Stimulated activated CD8-positive, alpha-beta memory T cell treated with anti-CD3 and anti-CD28 coated beads, Interleukin-7, amount 100 ng/mL, for 1 hour (primary cell): ENCODE measurements at places on chromosomes 11 and 22.

DNA sequence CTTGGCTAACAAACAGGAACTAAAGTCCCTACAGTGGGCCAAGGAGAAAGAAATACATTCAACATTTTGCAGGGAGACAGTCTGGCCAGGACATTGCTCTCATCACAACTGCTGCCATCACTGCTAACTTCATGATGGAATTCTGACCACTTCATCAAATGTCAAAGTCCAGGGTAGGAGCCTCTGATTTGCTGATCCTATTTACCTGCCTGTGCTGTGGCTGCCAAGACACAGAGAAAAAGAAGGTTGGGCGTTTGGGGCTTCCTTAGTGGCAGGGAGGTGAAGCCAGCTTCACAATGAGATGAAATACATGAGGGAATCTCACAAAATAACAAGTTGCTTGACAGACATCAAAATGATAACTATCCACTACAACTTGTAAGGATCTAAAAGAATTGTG is 343.9 kb upstream of the CADM1 start:
- DNase-seq, result no peak

- no peak for DNase-seq
Measured at GRCh38 chr11:8615291-8616032, 21.4 kb upstream of the STK33 start.

GRCh38 chr22:25509374-25509791 is 55.1 kb upstream of the GRK3 start:
- no peak for DNase-seq

GRCh38 chr11:117855186-117855845 is 21.1 kb downstream of the FXYD6 start:
- no peak for DNase-seq

DNA sequence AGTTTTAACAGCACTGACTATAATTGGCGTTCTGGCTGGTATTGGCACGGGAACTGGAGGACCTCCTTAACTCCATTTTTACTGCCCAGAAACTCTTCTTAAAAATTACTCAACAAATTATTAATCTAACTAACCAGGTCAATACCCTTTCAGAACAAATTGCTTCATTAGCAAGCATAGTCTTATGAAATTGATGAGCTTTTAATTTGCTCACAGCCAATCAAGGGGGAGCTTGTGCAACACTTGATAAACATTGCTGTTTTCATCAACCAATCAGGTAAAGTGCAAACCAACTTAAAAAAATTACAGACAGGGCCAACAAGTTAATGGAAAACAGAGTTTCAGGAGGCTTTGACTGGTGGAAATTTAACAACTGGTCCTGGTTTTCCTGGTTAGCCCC is 4.6 kb upstream of the APOL3 start:
- no peak for DNase-seq

- DNase-seq, result no peak
Measured at GRCh38 chr11:12377106-12377823, at the start of gene PARVA. Gene PARVA, plus strand, starts transcription at chr11:12377571. Its CDS starts 77 bp downstream, at chr11:12377648.

GRCh38 chr11:76621868-76622267 is 48.7 kb downstream of the LRRC32 start:
- no peak for DNase-seq

DNA sequence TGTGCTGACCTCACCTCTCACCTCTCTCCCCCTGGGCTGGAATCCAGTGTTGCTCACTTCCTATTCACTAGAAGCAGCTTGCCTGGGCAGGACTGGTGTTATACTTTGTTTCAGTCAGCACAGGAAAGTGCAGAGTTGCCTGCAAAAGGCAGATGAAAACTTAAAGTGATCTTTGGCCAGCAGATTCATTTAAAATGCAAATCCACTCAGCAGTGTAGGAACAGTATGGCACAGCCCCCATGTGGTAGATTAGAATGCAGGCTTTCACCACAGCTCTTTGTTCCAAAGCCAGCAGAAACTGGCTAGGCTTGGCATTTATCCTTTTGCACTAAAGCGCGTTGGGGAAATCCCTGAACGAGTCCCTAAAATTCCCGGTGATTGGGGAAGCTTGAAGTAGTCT is 301.2 kb downstream of the OR4C45 start:
- no peak for DNase-seq

GRCh38 chr11:44758983-44759382 is 32.2 kb downstream of the TSPAN18 start:
- DNase-seq, result no peak

GRCh38 chr11:12186701-12187100 is 76.3 kb downstream of the MICAL2 start:
- no peak for DNase-seq

GRCh38 chr11:94068764-94069163 is 47.6 kb downstream of the HEPHL1 start:
- no peak for DNase-seq

DNA sequence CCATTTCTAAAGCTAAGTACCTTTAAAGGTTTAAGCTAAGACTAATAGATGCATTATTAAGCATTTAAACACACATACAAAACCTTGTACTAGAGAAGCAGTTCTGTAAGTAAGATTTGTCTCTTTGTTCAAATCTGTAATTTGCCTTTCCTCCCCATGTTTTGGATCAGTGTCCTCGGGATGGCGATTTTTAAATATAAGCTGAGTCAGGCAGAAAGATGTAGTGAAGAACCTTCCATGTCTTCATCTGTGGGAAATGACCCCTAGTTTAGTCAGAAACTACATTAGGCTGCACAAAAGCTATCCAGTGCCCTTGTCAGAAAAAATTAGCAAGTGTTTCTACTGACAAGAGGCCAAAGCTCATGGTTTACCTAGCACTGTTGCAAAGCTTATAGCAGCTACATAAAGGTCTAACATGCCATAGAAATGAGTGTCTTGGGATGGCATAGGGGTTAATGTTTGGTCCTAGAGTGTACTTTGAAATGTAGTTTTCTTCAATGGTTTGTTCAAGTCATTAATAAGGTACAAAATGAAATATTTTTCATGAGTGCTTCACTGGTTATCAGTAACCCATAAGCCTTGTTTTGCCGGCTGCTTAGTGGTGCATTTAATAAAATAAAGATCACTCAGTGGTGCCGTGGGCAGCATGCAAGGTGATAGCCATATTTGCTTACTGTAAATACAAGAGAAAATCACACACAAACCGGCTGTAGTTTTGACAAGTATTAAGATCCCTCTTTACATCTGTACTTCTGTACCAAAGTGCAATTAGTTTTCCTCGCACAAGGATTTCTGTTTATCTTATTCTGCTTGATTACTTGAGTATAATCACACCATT is 139.8 kb downstream of the ELP4 start:
- DNase-seq, result no peak

DNA sequence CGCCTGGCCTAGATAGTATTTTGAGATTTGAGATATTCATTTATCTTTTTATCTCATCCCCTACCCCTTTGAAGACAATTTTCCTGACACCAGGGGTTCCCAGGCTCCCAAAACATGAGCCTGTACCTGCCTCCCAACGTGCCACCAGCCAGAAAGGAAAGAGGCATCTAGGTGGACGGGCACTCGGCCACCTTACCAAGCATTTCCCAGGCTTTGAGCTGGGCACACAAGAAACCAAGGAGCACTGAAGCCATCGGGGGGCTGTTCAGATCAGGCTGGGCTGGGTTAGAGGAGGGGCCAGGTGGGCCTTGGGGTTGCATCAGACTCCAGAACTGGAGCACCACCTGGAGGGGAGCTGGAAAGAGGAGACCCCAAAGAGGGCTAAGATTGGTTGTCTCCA is 28.5 kb upstream of the BAIAP2L2 start:
- no peak for DNase-seq

DNA sequence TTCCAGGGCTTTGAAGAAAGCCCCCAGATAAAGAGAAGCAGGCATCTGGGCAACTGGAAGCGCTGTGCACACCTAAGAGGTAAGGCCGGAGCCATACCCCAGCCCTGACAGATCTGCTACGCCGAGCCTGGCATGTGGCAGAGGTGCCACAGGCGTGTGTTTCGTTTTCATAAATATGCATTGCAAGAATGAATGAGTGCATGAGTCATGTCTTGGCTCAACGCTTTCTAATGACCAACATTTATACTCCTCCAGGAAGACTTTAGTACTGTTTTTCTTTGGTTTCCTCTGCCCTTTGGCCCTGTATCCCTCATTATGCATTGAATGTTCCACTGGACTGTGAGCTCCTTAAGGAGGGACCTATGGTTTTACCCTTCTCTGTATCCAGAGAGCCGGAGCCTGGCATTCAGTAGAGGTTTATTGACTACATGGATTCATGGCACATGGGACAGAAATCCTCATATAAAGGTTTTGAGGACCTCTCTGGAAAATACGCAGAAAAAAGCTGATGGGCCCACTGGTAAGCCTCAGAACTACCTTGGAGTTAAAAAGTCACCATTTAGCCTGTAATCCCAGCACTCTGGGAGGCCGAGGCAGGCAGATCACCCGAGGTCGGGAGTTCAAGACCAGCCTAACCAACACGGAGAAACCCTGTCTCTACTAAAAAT is 38.9 kb upstream of the CSNK2A3 start:
- no peak for DNase-seq

DNA sequence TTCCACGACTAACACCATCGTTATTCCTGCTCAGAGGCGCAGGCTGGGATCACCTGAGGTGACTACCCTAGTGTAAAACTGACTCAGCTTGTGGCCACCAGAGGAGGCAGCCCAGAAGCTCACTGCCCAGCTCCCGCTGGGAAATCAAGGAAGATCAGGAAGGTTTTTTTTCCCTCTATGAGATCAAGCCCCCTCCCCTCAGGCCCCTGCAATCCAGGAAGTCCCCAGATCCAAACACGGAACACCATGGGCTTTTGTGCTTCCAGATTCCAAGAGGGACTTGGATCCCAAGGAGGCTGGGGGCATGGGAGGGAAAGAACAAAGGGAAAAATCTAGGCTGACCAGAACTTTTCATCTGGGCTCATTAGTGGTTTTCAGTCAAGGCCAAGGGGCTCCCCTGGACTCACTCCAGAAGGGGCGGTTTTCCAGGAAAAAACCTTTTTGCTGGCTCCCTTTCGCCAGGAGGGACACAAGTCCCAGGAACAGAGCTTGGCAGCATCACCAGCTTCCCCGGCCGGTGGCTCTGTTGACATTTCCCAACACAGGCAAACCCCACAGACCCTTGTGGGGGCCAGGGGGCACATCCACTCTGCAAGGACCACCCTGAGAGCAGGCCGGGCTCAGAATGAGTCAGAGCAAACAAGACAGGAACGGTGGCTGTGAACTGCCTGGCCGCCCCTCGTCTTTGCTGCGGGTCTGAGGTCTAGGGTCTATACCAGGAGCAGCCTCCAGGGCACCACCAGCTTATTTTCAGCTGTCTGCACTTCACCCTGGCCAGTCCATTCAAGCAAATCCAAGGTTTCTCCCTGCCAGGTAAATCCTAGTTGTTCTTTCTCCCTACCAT is 36.8 kb downstream of the MYH9 start:
- DNase-seq, result no peak

GRCh38 chr11:68677432-68677831 is 6.9 kb upstream of the GAL start:
- DNase-seq, result no peak

DNA sequence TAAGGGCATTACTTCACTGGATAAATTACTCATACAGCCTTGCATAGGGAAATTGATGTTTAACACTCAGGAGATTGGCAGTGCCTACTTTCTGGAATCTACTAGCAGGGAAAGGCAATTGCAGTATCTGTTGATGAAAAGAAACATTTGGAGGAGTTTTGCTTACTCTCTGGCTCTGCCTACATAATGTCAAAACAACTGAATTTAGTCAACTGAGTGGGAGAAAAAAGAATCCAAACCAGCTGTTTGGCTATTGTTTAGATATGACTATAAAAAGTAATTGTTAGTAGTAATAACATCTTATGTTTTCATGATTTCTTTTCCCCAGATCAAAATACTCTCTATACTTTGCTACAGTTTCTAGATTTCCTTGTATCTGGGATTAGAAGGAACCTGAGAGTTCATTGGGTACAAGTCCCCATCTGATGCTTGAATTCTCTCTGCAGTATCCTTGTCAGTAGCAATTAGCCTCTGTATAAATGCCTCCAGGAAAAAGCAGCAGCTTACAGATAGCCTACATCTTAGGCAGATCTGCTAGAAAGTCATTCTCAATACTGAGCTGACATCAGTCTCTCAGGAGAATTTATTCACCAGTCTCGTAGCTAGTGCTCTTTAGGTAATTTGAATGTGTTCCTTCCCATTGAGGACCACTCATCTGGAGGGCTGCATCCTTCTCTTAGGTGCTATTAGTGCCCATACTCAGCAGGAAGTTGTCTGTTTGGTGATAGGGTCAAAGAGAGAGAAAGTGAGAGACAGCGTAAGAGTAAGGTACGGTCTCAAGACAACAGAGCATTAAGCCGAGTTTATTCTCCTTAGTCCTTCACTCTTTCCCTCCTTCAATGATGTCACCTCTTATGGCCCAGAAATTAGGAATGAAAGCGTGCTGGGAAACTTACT is 185.9 kb upstream of the CCDC90B start:
- no peak for DNase-seq

DNA sequence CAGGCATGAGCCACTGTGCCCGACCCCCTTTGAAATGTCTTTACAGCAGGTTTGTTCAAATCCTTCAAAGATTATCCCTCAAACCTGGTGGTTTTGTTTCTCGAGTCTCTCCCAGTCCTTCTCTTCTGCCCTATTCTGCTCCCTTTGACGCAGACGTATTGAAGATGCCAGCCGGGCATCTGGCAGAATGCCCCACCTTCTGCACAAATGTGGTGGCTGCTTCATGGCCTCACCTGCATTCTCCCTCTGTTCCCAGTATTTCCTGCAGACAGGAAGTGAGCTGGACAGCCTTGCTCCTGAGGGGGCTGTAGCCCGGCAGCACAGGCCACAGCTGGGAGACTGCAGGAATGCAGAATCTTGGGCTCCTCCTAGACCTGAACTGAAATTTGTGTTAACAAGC is 4.8 kb upstream of the NAP1L4 start:
- no peak for DNase-seq

- no peak for DNase-seq
Measured at GRCh38 chr11:121149116-121149515, 48.1 kb downstream of the TECTA start.

- DNase-seq, result no peak
Measured at GRCh38 chr11:69293087-69293486, 868 bp upstream of the MYEOV start.

GRCh38 chr11:77069969-77070582 is 3.3 kb downstream of the CAPN5 start:
- DNase-seq, result no peak

DNA sequence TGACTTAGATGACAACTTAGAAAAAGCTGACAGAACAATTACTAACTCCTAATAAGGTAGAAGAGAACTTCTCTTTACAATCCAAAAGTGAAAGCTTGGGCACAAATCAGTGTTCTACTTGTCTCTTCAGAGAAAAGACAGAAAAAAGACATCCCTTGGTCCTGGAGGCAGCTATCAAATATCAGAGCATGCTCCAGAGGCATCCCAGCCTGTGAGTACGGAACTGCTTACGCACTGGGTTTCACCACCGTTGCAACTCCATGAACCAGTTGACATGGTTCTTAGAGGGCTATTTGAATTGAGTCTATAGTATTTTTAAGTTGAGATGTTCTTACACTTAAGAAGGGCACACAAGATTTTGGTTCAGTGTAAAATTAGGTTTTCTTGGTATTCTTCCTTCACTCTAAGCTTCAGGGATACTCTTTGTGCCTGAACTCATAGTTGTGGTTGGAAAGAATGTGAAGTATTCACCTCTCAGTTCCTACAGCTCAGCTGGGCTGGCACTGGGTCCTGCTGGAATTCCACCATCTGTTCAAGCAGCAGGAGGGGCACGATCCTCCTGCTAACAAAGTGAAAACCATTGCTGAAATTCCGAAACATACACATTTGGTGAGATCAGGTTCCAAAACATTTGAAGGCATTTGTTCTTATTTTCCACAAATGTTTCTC is 6.3 kb downstream of the AKIP1 start:
- DNase-seq, result no peak

- DNase-seq, result no peak
Measured at GRCh38 chr11:10375280-10375971, 70.6 kb downstream of the ADM start.

- no peak for DNase-seq
Measured at GRCh38 chr11:96338910-96339705, 3.9 kb downstream of the MAML2 start.
